Right atrium auricular region (tissue), 2 donors: ENCODE measurements at places on chromosomes 11 and 22. TPM values are rescaled to one million over a fixed set of nuclear protein-coding genes. Genes with fewer than 3 reads are reported as not detected.

DNA sequence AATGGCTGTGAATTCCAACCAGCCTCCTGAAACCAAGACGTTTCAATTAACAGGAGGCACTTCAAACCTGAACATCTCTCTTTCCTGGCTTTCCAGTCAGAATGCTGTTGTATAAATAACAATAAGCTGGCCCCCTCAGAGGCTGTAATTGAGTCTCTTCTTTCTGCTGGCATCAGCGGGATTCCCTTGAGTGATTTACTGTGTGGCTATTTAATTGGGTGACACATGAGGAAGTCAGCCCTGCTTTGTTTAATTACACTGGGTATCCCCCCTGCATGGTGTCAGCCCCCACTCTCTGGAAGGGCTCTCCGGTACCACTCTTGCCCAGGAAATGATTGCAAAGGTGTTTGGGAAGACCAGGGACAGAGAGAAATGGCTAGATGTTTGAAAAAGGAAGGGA, 101.6 kb downstream of the NTM start:
- no peak for DNase-seq
- H3K27me3 ChIP-seq = no peaks in the 10 kb centered on the region
- no peaks in the 10 kb centered on the region for H3K4me1 ChIP-seq
- H3K36me3 ChIP-seq = no peaks in the 10 kb centered on the region

GRCh38 chr11:46593550-46594373, at the start of gene AMBRA1:
Gene AMBRA1 (minus strand): TSS chr11:46594023. CDS start chr11:46548380, 45,643 bp downstream.
- peaks cover 41% of the 10 kb centered on the region for H3K4me1 ChIP-seq
- H3K27ac ChIP-seq = peak within 1 kb of the TSS; percentile 85
- DNase-seq = peak; percentile 91
- H3K27me3 ChIP-seq = no peaks in the 10 kb centered on the region
- H3K36me3 ChIP-seq = no peaks in the 10 kb centered on the region
- H3K4me3 ChIP-seq = peak within 1 kb of the TSS; percentile 81

DNA sequence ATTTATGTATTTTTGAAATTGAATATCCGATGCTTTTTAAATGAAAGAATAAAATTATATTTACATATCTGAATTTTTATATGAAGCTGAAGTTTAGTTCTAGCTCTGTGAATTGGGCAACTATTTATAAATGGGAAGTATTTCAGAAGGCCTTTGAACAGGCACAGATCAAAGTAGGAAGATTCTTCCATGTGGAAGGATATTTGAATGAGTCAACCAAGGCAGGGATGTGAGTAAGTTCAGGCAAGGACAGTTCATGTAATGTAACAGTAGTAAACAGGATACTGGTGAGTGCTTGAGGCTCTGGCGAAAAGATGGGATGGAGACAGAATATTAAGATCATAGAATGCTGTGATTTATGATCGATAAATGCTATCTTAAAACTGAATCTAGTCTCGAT, 417.8 kb upstream of the CCDC179 start:
- H3K4me3 ChIP-seq = no peak overlapping the region
- H3K27ac ChIP-seq = no peak overlapping the region
- no peaks in the 10 kb centered on the region for H3K4me1 ChIP-seq
- no peaks in the 10 kb centered on the region for H3K27me3 ChIP-seq
- no peak for DNase-seq

GRCh38 chr22:42271191-42271813, 849 bp upstream of the TCF20 start:
- H3K4me1 ChIP-seq = peaks cover 19% of the 10 kb centered on the region
- H3K27ac ChIP-seq = no peak overlapping the region
- no peaks in the 10 kb centered on the region for H3K27me3 ChIP-seq
- H3K36me3 ChIP-seq = no peaks in the 10 kb centered on the region
- no peak overlapping the region for H3K4me3 ChIP-seq
- no peak for DNase-seq

- DNase-seq = no peak
- no peaks in the 10 kb centered on the region for H3K4me1 ChIP-seq
- H3K27me3 ChIP-seq = no peaks in the 10 kb centered on the region
- peak overlapping the region; percentile 78 for H3K27ac ChIP-seq
Measured at GRCh38 chr11:12222055-12222792, 111.8 kb downstream of the MICAL2 start.

DNA sequence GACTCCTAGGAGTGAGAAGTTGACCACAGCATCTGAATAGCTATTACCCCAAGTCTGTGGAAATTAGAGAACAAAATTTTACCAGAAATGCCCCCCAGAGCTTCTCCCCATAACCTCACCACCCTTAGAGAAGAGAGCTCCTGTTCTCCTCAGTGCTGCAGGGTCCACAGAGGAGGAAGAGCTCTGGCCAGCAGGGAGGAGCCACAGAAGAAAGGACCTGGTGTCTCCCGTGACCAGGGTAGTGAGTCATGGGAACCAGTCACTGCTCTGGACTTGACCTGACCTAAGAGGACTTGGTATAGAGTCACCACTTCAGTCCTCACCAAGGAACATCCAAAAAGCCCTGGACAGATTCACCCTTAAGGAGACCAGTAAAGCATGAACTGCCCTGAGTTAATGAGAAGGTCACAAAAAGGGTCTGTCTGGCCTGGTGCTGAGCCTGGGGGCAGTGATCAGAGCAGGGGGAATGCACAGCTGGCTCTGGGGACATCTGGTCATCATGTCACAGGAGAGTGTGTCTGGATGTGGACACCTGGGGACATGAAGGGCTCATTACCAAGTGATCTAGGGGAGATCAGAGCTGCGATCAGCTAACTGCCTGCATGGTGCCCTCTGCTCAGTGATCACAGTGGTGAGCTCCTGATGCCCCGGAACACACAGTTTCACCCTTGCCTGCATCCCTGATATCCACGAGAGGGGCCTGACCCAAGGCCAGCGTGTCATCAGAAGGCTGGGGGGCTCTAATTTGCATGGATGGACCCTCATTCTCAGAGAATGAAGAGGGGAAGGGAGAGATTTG, 103.3 kb upstream of the TOP3B start:
- H3K36me3 ChIP-seq = no peaks in the 10 kb centered on the region
- no peak overlapping the region for H3K4me3 ChIP-seq
- no peak overlapping the region for H3K27ac ChIP-seq
- H3K27me3 ChIP-seq = no peaks in the 10 kb centered on the region

GRCh38 chr11:38384568-38384967, 1786.5 kb upstream of the RAG2 start:
- no peaks in the 10 kb centered on the region for H3K4me1 ChIP-seq
- DNase-seq = no peak
- no peaks in the 10 kb centered on the region for H3K27me3 ChIP-seq
- H3K27ac ChIP-seq = no peak overlapping the region
- no peak overlapping the region for H3K4me3 ChIP-seq

DNA sequence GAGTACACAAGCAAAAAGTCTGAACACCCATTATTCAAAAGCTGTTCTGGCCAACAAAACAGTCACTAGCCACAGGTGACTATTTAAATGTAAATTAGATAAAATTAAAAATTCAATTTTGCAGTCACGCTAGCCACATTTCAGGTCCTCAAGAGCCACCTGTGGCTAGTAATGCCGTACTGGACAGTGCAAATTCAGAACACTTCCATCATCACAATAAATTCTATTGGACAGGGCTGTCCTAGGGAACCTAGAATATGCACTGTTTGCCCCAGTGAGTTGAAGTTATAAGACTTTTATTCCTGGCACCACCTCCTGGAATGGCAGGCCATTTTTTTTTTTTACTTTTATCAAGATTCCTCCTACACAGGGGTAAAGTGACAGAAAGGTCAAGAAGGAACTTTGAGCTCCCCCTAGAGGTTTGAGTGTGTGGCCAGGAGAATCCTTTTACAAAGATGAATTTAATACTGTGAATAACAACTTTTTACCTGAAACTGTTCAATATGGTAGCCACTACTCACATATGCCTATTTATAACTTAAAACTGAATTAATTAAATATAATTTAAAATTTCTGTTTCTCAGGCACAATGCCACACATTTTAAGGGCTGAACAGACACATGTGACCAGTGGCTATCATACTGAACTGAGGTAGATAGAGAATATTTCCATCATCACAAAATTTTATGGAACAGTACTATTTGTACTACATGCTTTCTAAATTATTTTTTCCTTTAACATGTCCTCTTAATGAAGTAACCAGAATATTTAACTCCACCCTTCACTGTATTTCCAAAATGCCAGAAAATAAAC, 6.5 kb downstream of the MSANTD2 start:
- no peaks in the 10 kb centered on the region for H3K36me3 ChIP-seq

DNA sequence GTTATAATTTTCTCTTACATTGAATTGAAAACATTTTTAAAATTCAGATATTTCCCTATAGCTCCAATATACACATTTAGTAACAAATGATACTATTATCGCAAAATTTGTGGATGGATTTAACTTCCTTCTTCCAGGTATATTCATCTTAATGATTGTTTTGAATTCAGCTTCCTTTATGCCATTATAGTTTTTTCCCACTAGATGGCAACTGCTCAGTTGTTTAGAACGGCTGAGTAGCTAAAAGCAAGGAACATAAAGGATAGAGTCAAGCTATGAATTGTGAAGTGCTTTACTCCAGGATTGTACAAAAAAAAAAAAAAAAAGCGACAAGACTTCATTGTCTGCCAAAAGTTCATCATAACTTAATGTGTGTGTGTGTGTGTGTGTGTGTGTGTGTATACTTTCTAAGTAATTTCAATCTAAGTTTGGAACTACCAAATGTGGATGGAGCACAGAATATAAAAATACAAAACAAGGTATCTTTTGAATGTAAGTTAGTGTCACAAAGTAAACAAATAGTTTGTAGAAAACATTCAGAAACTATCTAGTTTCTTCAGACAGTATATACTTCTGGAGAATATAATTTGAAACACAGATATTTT, 846.4 kb downstream of the DLG2 start:
- no peaks in the 10 kb centered on the region for H3K36me3 ChIP-seq
- no peak for DNase-seq
- H3K4me3 ChIP-seq = no peak overlapping the region
- no peaks in the 10 kb centered on the region for H3K4me1 ChIP-seq

DNA sequence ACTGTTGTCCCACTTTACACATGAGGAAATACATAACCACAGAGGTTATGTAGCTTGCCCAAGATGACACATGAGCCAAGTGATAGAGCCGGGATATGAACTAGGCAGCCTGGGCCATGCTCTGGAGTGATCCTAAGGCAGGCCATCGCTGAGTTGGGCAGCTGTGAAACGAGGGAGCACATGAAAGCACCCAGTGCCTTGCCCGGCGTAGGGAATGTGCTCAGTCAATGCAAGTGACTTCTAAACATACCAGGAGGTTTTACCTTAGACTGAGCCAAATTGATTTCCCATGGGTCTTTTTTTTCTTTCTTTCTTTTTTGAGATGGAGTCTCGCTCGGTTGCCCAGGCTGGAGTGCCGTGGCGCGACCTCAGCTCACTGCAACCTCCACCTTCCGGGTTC, 10.5 kb downstream of the GRIK4 start:
- H3K36me3 ChIP-seq = no peaks in the 10 kb centered on the region
- no peaks in the 10 kb centered on the region for H3K4me1 ChIP-seq
- H3K27me3 ChIP-seq = no peaks in the 10 kb centered on the region
- no peak for DNase-seq

- no peak for DNase-seq
- H3K36me3 ChIP-seq = no peaks in the 10 kb centered on the region
- no peaks in the 10 kb centered on the region for H3K4me1 ChIP-seq
- no peak overlapping the region for H3K4me3 ChIP-seq
- no peaks in the 10 kb centered on the region for H3K27me3 ChIP-seq
Measured at GRCh38 chr22:22976033-22976922, 88.7 kb downstream of the IGLL5 start.

- H3K4me1 ChIP-seq = no peaks in the 10 kb centered on the region
- no peaks in the 10 kb centered on the region for H3K36me3 ChIP-seq
- no peak overlapping the region for H3K27ac ChIP-seq
- H3K27me3 ChIP-seq = no peaks in the 10 kb centered on the region
- no peak overlapping the region for H3K4me3 ChIP-seq
Measured at GRCh38 chr11:126561327-126561893, 205.9 kb downstream of the ST3GAL4 start.

- no peaks in the 10 kb centered on the region for H3K27me3 ChIP-seq
- H3K27ac ChIP-seq = no peak overlapping the region
- H3K4me3 ChIP-seq = no peak overlapping the region
- no peaks in the 10 kb centered on the region for H3K36me3 ChIP-seq
Measured at GRCh38 chr11:120060512-120060911, 77.4 kb downstream of the TRIM29 start.

- no peak overlapping the region for H3K4me3 ChIP-seq
- H3K27me3 ChIP-seq = no peaks in the 10 kb centered on the region
- no peak for DNase-seq
- no peak overlapping the region for H3K27ac ChIP-seq
Measured at GRCh38 chr11:27354359-27354965, 8.6 kb downstream of the CCDC34 start.

Gene SUSD2
- total RNA-seq = 9.5 TPM

Gene THRSP
- 1.9 TPM for total RNA-seq

Gene KRTAP5-7
- total RNA-seq = not detected

Gene RFPL3
- total RNA-seq = not detected
